Neural crest cell (in vitro differentiated cells): ENCODE measurements at places on chromosomes 3 and 15.
A peak's percentile ranks its signal among the peaks of the same experiment; 100 is the strongest.

GRCh38 chr3:125202197-125202596, 10.4 kb downstream of the SLC12A8 start:
- DNase-seq: no peak

GRCh38 chr3:120129718-120130513, 35.7 kb upstream of the GSK3B start:
- DNase-seq: no peak

DNA sequence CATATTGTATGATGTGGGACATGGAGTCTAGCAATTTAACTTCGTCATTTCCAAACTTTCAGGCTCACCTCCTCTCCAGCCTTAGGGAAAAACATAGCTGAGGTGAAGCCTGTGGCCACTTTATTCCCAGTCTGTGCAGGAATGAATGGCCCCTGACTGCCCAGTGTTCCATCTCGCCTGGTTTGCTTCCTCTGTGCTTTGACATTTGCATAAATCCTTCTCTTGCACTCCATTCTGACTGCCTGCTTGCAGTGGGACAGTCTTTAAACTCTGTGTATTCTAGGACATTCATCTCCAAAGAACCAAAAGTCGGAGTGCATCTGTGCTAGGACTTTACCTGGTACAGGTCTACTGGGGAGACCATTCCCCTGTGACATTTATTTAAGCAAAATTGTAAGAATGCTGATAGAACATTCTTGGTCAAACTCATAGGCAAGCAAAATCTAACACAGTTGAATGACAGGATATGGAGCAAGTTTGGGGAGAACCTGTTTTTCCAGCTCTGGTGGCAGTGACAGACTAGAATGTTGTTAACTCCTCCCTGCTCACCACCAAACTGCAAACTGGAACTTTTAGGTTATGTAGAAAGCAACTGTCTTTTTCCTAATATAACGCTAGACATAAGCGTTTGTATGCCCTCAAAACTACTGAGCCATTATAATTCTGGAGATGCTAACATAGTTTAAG, 22.1 kb downstream of the TMED3 start:
- DNase-seq: no peak

DNA sequence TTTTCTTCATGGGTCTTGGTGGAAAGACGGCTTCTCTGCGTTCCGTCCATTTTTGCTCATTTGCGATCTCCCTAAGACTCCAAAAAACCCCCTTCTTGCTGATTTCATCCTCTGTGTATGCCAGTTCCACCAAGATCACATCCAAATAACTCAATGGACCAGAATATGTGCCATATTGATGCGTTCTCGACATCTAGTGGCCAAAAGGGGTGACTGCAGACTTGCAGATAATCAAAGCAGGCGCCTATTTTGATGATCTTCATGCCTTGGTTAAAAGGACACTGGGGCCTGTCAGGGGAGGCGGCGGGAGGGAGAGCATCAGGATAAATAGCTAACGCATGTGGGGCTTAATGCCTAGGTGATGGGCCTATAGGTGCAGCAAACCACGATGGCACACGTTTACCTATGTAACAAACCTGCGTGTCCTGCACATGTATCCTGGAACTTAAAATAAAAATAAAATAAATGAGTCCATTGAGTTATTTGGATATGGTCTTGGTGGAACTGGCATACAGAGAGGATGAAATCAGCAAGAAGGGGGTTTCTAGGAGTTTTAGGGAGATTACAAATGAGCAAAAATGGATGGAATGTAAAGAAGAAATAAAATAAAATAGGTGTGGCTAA, 104.2 kb upstream of the RAD18 start:
- peak; percentile 43 for DNase-seq

GRCh38 chr15:38553071-38553470, 11.5 kb downstream of the RASGRP1 start:
- no peak for DNase-seq

DNA sequence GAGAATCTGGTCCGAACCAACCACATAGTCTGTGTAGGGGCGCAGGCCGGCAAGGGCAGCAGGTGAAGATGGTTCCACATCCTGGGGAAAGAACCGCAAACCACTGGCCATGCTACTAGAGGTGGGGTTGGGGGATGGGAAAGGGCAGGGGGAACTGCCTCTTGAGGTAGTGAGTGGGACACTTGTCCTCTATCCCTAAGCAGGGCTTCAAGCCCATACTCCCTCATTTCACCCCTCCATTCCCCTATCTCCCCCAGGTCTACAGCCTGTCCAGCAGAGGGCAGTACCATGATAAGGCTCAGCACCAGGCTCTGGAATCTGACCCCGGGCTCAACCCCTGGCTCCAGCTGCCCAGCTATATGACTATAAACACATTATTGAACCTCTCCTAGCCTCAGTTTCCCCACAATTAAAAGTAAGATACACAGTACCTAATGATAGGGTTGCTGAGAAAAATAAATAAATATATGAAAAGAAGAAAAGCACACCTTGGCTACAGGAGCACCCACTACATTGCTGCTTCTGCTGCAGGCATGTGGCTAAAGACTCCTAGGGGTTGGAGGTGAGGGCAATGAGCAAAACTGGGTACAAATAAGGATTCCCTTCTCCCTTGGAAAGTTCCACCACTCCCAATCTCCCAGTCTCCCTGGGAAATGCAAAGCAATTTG, 6.3 kb downstream of the GORASP1 start:
- no peak for DNase-seq

DNA sequence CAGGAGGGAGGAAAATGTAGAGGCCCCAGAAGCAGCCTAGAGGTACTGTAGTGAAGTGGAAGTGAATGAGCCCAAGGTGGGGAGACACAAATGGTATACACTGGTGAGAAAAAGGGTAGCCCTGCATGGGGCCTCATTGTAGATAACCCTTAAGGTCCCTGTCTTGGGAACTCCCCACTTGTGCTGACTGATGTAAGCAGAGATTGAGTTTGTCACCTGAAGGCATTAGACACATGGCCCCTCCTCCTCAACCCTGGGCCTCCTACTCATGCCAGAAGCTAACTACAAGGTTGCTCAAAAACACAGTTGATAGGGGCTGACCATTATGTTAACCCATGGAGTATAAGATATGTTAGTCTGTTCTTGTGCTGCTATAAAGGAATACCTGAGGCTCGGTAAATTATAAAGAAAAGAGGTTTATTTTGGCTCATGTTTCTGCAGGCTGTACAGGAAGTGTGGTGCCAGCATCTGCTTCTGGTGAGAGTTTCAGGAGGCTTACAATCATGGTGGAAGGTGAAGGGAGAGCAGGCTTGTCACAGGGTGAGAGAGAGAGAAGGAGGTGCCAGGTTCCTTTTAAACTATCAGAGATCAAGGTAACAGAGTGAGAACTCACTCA, 84.6 kb upstream of the RNU6-1 start:
- DNase-seq: no peak

DNA sequence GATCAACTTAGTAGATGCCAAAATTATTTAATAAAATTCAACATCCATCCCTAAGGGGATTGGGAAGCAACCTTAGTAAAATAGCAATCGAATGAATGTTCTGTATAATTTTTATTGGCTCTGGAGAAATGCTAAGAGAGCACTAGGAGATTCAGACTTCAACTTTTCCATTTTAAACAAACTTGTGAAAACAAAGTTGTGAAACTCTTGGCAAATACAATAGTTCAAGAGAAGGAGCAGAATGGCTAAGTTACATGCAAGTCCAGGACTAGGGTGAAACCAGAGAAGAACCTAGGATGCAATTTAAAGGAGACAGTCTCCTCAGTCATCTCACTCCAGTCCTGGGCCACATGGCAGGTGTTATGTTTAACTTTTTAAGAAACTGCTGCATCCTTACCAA, 16.7 kb upstream of the ZNF280D start:
- no peak for DNase-seq

- DNase-seq: peak; percentile 65
These were observed at the start of gene HEG1 for GRCh38 chr3:125055913-125056745. TSS of gene HEG1 (minus strand) at chr3:125055997. CDS start at chr3:125055890, 107 bp downstream.

DNA sequence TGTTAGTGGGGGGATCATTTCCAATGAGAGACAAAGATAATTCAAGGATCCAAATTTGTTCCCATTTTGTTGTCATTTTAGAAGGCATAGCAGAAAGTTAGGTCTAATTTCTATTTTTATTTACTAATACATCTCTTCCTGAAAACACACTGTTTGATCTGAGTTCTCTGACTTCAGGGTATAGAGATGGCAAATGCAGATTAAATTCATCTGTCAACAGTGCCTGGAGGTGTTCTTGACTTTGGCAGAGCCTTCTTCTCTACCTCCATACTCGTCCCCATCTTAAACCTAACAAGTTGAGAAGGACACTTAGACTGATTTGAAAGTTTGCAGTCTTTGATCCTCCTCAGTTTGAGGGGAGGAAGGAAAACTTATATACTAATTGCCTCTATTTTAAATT, 308.2 kb downstream of the SOX2 start:
- no peak for DNase-seq

DNA sequence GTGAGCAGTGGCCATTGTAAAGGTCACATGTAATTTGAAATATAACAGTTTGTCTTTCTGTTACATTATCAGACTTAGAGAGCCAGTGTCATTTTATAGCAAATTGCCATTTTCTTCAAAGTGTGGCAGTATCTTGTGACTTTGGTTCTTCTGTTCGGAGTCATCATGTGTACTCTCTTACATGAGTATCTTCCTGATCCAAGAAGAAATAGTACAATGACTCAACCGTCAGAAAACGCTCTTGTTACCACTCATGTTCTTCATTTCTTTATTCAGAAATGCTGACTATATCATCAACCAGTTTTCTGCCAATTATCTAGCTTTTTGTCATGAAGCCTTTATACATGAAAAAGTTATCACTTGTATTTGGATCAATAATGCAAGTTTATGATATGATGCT, 93.6 kb upstream of the CGNL1 start:
- no peak for DNase-seq

- DNase-seq: no peak
These were observed 159.4 kb downstream of the ZIC4 start for GRCh38 chr3:147246906-147247305.

GRCh38 chr3:47578119-47578632, 489 bp downstream of the CSPG5 start:
- peak; percentile 45 for DNase-seq

GRCh38 chr3:16515885-16516420, 2.5 kb upstream of the RFTN1 start:
- DNase-seq: no peak

- no peak for DNase-seq
These were observed 38.9 kb downstream of the MYL3 start for GRCh38 chr3:46824211-46824970.

GRCh38 chr3:80682951-80683350, 915.2 kb upstream of the ROBO1 start:
- no peak for DNase-seq

DNA sequence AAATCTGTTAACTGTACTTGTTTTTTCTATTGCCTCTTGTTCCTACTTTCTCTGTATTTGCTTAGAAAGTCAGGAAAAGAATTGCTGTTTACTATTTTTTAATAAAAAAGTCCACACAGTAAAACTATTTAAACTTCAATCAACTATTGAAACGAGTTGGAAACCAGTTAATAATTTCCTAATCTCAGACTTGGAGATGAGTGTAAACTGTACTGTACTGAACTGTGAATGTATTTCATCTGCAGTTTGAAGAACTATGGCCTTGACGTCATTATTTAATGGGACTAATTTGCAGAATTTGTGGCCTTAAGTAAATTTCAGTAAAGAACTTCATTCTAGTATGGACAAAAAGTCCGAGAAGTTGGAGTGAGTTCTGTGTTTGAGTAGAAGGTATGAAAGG, 89.1 kb downstream of the LRRC28 start:
- no peak for DNase-seq

DNA sequence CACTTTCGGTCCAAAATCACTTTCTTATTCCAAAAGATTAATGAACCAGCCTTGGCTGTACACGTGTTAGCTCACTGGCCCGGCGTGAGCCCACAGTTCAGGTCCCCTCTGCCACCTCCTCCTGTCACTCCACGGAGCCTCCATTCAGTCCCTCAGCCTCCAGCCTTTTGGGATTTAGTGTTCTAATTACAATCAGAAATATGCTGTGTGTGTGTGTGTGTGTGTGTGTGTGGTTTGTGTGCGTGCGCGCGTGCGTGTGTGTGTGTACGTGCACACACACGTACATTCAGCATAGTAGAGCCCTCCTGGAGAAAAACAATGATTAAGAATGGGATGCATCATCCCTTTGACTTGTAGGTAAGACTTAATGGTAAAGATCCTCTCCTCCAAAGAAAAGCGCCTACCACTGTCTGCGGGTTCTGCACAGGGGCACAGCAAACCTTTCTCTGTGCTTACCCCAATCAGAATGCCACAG, 801 bp downstream of the CA12 start:
- no peak for DNase-seq

DNA sequence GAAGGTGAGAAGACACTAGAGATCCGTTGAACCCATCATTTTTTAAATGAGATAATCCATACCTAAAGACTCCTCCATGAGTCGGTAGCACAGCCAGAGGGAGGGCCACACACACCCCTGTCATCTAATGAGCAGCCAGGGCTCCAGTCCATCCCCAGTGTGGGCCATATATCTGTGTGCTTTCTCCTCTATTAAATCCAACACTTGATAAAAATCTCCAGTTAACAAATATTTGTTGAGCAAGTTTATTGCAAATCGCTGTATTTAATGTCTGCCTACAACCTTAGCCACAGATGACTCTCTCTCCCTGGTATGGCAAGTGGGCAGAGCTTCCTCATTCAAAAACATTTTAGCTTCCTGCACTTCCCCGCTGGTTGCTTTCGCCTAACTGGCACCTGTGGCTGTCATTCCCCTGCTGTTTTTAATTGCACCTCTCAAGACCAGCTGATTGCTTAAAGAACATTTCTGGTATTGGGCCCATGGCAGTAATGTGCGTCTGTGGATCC, 82.8 kb downstream of the SMAD3 start:
- DNase-seq: no peak

- DNase-seq: no peak
These were observed 318.2 kb upstream of the KCNH8 start for GRCh38 chr3:18830087-18830486.
